ENCODE measurements at places on chromosomes 5 and 9. TPM values are rescaled to one million over a fixed set of nuclear protein-coding genes. Genes with fewer than 3 reads are reported as not detected.
A peak's percentile ranks its signal among the peaks of the same experiment; 100 is the strongest.

GRCh38 chr5:156585999-156586398, 259.0 kb downstream of the SGCD start:
- no peaks in the 10 kb centered on the region for H3K4me1 ChIP-seq
- DNase-seq = no peak
- peaks cover 45% of the 10 kb centered on the region for H3K27me3 ChIP-seq

ENTR1 gene
- 11.4 TPM for polyA plus RNA-seq

DNA sequence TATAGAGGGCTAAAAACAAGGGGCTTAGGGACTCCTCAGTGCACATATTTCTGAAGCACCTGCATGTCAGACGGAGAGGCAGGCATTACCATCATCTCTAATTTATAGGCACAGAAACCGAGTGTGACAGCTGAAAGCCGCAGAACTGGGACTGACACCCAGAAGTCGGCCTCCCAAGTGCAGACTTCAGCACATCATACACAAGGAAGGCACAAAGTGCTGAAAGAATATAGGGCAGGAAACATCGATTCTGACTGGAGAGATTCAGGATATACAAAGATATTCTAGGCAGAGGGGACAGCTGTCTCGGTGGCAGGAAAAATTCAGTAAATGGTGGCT, 11.2 kb downstream of the MRPS27 start:
- peaks cover 17% of the 10 kb centered on the region for H3K4me1 ChIP-seq
- H3K27me3 ChIP-seq = no peaks in the 10 kb centered on the region
- H3K27ac ChIP-seq = peak overlapping the region; percentile 96
- no peaks in the 10 kb centered on the region for H3K36me3 ChIP-seq

ZNF879 gene
- 3.3 TPM for polyA plus RNA-seq

PLAC8L1 gene
- not detected for polyA plus RNA-seq

DNA sequence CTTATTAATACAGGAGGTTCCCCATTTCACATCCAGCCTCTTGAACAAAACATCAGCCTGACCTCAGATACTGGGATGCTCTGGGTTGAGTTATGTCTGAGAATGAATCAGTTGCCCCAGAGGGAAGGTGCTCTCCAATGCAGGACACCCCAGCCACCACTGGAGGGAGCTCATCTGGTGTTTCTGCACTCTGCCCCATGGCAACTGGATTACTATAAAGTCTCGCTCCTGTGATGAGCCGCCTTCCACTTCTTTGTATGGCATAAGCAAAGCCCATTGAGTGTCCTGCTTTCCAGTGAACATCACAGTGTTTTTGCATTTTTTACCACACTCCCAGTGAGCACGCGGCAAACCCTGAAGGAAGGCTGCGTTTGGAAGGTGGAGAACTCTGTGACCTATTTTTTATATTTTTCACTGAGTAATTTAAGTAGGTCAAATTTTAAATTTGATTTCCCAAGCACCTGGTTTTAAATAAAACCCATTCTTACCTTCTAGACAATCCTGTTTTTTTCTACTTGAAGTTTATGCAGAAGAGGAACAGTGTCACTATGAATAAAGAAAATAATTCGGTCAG, 176.9 kb upstream of the WWC1 start:
- no peaks in the 10 kb centered on the region for H3K36me3 ChIP-seq
- H3K4me1 ChIP-seq = no peaks in the 10 kb centered on the region
- no peak overlapping the region for H3K27ac ChIP-seq
- H3K4me3 ChIP-seq = no peak overlapping the region
- peaks cover under 1% of the 10 kb centered on the region for H3K27me3 ChIP-seq
- DNase-seq = no peak

- DNase-seq = no peak
- H3K27ac ChIP-seq = no peak overlapping the region
- no peaks in the 10 kb centered on the region for H3K27me3 ChIP-seq
Observed at GRCh38 chr5:143142596-143143435, 260.7 kb downstream of the NR3C1 start.

DNA sequence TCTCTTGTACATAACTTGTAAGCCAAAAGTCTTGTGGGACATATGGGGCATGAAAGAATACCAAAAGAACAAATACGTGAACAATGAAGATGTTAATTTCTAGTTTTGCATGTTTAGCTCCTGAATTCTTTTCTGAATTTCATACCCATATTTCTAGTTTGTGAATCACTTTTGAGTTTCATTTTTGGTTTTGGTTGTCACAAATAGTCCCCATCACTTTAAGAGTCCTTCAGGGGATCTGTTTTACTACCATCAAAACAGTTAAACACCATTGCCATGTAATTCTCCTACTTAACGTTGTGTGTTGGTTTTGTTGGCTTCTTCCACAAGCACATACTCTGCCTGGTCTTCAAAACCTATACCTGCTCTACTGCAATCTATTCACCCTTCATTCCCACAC, 27.0 kb downstream of the VCAN start:
- H3K4me3 ChIP-seq = no peak overlapping the region
- H3K27me3 ChIP-seq = peaks cover 2% of the 10 kb centered on the region
- DNase-seq = no peak
- H3K36me3 ChIP-seq = no peaks in the 10 kb centered on the region

CERCAM gene
- polyA plus RNA-seq = 0.51 TPM

GNPDA1 gene
- 51.0 TPM for polyA plus RNA-seq

GRCh38 chr5:112554101-112554977, 135.3 kb upstream of the EPB41L4A start:
- H3K4me1 ChIP-seq = no peaks in the 10 kb centered on the region
- no peaks in the 10 kb centered on the region for H3K27me3 ChIP-seq
- no peak for DNase-seq
- H3K4me3 ChIP-seq = no peak overlapping the region
- no peaks in the 10 kb centered on the region for H3K36me3 ChIP-seq

DNA sequence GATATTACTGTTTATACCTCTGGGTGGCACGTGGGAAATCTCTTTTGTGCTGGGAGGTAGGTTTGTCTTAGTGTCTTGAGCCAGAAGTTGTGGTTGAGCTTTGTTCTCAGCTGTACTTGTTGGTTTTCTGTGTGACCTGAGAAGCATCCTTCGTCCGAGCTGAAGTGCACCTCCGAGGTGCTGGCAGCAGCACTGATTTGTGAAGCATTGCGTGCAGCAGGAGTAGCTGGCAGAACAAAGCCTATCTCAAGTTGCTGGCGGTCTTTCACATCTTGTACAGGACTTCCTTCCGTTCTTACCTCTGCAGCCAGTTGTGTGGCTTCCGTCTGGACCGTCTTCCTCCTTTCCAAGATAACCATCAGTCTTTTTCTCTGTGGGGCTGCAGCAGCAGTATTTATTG, 4.3 kb downstream of the PRRC2B start:
- peaks cover 79% of the 10 kb centered on the region for H3K4me1 ChIP-seq
- no peaks in the 10 kb centered on the region for H3K27me3 ChIP-seq

DNA sequence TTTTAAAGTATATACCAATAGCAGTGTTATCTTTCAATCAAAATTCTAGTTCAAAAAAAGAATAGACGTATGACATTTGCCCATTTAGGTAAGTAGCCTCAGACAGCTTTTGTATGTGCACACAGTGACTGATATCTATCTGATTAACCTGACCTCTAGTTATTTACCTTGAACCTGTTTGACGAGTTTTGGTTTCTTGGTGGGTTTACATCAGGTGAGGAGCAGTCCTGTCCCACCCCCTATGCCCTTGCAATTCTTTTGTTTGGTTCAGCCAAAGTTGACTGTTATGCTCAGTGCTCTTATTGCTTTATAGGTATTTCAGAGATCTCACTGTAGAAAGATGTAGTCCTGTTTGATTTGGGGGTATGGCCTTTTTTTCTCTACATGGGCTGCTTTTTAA, 147.2 kb downstream of the ISOC1 start:
- H3K4me3 ChIP-seq = no peak overlapping the region
- no peak overlapping the region for H3K27ac ChIP-seq
- H3K27me3 ChIP-seq = no peaks in the 10 kb centered on the region
- no peaks in the 10 kb centered on the region for H3K4me1 ChIP-seq
- no peak for DNase-seq
- H3K36me3 ChIP-seq = no peaks in the 10 kb centered on the region

- H3K27me3 ChIP-seq = no peaks in the 10 kb centered on the region
- H3K27ac ChIP-seq = no peak overlapping the region
- no peaks in the 10 kb centered on the region for H3K4me1 ChIP-seq
- no peak overlapping the region for H3K4me3 ChIP-seq
- H3K36me3 ChIP-seq = no peaks in the 10 kb centered on the region
Observed at GRCh38 chr5:86354664-86355063, 263.1 kb upstream of the COX7C start.

CARD9 gene
- 0.12 TPM for polyA plus RNA-seq

DNA sequence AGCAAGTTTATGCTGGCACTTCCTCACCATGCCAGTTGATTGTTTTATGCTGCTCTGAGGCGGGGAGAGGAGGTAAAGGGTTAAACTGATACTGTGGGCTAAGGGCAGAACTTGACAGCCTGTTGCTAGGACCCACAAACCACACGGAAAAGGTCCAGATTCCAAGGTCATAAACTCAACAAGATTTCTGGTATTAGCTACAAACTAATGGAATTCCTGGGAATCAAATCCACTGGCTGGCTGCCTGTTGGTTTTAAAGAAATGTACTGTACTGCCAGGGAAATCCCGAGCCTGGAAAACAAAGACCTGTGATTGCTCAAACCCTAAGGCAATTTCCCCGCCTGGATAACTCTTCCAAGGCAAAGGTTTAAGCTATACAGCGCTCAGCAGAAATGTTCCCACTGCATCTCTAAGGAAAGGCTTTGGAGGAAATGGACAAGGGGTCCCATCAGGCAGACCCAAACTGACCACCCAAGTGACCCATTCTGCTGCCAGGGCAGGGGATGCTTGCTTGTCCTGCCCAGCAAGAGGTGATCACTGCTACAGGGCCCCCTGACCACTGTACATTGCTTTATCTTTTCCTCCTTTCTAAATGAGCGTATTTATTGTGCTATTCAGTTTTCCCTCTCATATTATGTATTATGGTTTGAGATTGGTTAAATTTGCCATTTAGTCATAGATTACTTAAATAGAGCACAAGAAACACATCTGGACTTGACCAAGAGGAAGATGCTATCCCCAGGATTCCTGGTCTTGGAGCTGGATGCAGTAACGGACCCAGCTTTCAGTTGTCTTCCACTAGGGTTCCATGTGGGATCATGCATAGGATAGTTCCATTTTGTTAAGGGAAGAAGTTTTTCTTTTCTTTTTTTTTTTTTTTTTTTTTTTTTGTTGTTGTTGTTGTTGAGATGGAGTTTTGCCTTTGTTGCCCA, 124.3 kb downstream of the SUSD1 start:
- no peaks in the 10 kb centered on the region for H3K27me3 ChIP-seq
- H3K27ac ChIP-seq = no peak overlapping the region
- DNase-seq = no peak
- H3K4me1 ChIP-seq = peaks cover 5% of the 10 kb centered on the region

FABP6 gene
- not detected for polyA plus RNA-seq

DNA sequence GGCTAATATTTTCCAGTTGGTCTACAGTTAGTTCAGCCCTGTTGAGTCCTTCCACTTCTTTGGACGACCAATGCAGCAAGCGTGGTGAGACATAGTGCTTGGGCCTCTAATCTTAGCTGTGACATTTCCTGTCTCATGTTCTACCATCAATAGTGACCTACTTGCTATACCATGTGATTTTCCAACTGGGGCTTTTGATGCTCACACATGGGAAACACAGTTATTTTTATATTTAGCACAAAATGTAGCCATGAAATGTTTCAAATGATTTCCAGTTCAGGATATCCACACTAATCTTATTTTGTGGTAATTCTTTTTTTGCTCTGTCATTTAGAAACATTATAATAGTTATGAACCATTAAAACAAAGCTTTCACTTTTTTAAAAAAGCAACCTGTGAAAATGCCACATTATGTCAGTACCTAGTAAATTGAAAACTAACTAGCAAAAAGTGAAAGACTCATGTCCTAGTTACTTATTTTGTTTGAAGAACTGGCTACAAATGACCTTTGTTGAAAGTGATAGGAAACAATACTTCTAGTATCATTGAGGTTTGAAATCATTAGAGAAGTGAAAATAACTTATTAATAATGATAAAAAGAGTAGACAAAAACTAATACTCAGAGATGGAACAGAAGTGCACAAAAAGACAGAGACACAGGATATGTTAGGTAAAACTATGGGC, 18.3 kb downstream of the MARCHF3 start:
- H3K36me3 ChIP-seq = no peaks in the 10 kb centered on the region
- no peaks in the 10 kb centered on the region for H3K27me3 ChIP-seq
- DNase-seq = no peak
- H3K4me3 ChIP-seq = no peak overlapping the region

ALDOB gene
- not detected for polyA plus RNA-seq

GDF9 gene
- polyA plus RNA-seq = not detected

FGD3 gene
- 161 TPM for polyA plus RNA-seq

POLR3G gene
- 2.8 TPM for polyA plus RNA-seq

- no peaks in the 10 kb centered on the region for H3K36me3 ChIP-seq
- H3K4me3 ChIP-seq = no peak overlapping the region
- DNase-seq = no peak
- peaks cover 7% of the 10 kb centered on the region for H3K27me3 ChIP-seq
Observed at GRCh38 chr5:73690015-73690414, 64.0 kb downstream of the ARHGEF28 start.

GRCh38 chr5:14443671-14444093, 137.9 kb upstream of the OTULINL start:
- no peaks in the 10 kb centered on the region for H3K4me1 ChIP-seq
- H3K27ac ChIP-seq = no peak overlapping the region
- H3K27me3 ChIP-seq = no peaks in the 10 kb centered on the region
- no peak overlapping the region for H3K4me3 ChIP-seq

DNA sequence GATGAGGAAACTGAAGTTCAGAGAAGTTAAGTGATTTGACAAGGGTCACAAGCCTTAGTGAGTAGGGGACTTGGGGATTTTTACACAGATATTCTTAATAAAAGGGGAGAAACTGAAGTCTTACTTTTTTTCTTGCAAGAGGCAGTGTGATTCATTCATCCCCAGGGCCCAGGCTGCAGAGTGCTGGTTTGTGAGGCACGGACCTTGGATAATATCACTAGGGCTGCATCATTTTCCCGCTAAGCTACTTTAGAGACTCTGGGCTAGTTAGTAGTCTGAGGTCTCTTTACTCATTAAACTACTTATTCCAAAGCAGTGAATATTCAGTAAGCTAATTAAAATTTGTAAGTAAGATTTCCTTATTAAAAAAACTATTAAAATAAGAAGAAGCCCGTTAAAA, 195.0 kb downstream of the PBX3 start:
- DNase-seq = no peak
- H3K4me3 ChIP-seq = no peak overlapping the region
- H3K27ac ChIP-seq = no peak overlapping the region
- peaks cover 2% of the 10 kb centered on the region for H3K4me1 ChIP-seq
- H3K36me3 ChIP-seq = peaks cover 46% of the 10 kb centered on the region

DNA sequence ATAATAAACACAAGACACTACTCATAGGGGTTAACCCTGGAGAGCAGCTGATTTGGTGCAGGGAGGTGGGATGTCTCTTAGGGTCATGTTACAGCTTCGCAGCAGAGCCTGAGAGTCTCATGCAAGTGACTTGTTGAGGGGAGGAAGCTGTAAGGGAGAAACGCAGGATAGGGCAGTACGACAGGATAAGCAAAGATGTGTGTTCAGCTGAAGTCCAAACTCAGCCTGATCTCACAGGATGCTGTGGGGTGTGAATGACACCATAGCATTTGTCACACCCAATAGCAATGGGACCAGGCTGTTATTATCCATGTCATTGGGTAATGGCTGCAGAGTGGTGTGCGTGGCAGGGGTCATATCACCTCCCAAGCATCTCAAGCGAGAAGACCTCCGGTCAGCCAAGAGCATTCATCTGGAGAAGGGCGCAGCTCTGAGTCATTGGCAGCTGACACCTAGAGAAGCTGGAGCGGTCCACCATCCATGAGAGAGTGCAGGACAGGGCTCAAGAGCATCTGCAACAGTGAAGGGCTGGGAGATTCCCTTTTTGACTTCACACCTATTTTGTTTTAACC, 49.2 kb upstream of the RPL26L1 start:
- H3K36me3 ChIP-seq = peaks cover 49% of the 10 kb centered on the region
- no peak overlapping the region for H3K4me3 ChIP-seq
- peaks cover 16% of the 10 kb centered on the region for H3K4me1 ChIP-seq
- DNase-seq = no peak
- H3K27ac ChIP-seq = peak overlapping the region; percentile 14
- H3K27me3 ChIP-seq = no peaks in the 10 kb centered on the region

STPG3 gene
- polyA plus RNA-seq = not detected

Measured in naive thymus-derived CD8-positive, alpha-beta T cell (primary cell).